Adipocyte (in vitro differentiated cells): ENCODE measurements at places on chromosomes 2 and 18.

DNA sequence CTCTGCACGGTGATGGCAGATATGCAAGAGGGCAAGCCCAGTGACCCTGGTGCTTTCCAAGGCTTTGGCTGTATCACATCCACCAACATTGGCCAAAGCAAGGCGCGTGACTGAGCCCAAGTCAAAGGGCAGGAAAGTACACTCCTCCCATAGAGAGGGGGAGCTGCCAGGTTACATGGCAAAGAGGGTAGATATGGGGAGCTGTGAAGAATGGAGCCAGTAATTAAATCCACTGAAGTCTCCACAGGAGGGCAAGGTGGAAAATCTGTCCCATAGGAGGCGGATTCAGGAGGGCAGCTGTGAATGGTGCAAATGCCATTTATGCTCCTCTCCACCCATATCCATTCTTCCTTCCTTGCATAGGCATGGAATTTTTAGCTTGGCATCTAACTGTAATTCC is 44.6 kb upstream of the THOC1 start:
- DNase-seq = no peak

GRCh38 chr2:9779596-9780264 is 63.5 kb upstream of the TAF1B start:
- DNase-seq = no peak

DNA sequence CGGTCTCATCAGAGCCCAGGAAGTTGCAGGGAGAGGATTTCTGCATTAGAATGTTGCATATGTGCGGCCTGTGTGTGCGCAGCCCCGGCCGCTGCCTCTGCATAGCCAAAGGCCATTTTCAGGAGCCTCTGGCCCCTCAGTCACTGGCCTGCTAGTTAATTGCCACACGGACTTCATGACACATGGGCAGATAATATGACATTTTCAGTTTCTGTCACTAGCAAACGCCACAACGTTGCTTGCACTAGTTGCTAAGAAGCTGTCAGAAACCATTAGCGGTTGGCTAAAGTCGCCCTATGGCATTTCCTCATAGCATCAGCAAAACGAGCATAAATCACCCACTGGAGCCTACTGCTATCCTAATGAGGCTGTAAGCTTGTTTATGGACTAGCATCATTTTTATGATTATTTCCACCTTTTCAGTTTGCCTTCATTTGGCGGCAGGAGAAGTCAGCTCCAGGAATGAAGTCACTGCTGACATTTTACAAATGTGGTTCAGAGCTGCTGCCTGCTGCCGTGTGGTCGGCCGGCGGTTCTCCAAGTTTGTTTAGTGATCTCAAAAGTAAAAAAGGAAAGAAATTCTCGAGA is 73.7 kb downstream of the MEIS1 start:
- DNase-seq = peak; percentile 27

GRCh38 chr2:124879640-124880039 is 854.6 kb downstream of the CNTNAP5 start:
- no peak for DNase-seq

- DNase-seq = no peak
Measured at GRCh38 chr18:79682894-79683625, 3.5 kb downstream of the CTDP1 start.

DNA sequence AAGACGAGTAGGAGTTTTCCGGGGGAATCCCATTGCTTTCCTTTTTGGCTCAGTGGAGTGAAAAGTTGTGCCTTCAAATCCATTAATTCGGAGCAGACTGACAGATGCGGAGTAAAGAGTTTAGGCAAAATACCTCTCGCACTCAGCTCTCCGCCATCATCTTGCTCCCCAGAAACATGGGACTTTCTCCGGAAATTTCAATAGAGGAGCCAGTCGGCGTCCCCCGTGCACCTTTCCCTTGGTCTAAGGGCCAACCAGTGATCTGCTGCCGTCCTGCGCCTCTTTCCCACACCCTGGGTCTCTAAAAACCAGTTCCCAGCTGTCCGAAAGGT is 318 bp downstream of the TYW5 start:
- DNase-seq = peak; percentile 55

GRCh38 chr2:133334923-133335322 is 233.3 kb downstream of the NCKAP5 start:
- no peak for DNase-seq

DNA sequence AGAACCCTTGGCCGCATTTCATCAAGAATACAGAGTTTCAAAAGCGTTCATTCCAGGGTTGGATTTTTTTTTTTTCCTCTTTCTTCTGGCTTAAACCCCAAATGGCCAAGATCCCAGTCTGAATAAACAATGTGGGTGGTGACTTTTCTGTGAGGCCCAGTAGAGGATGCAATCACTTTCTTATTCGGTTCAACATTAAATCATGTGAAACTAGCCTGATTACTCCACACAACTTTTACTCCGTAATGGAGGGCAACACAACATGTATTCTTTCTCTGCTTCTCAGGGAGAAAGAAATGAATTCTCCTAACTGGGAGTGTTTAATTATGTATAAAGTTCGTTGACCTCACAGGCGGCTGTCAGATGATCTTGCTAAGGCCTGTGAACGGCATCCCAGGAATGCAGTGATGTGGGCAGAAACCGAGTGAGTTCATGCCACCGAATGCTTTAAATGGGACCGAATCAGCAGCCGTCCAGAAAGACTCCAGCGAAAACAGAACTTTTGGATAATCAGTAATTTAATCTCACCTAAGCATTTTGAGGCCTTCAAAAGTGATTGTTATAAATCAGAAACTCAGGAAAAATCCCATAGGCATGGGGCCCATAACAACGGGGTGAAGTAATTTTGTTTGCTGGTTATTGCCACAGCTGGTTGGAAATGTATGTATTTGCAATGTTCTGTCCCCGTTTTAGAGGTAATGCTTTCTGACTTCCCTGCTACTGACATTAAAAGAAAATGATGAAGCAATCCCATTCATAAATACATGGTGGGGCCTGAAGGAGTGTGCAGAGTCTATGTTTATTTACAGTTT is 81.5 kb downstream of the BCL2 start:
- peak; percentile 92 for DNase-seq

DNA sequence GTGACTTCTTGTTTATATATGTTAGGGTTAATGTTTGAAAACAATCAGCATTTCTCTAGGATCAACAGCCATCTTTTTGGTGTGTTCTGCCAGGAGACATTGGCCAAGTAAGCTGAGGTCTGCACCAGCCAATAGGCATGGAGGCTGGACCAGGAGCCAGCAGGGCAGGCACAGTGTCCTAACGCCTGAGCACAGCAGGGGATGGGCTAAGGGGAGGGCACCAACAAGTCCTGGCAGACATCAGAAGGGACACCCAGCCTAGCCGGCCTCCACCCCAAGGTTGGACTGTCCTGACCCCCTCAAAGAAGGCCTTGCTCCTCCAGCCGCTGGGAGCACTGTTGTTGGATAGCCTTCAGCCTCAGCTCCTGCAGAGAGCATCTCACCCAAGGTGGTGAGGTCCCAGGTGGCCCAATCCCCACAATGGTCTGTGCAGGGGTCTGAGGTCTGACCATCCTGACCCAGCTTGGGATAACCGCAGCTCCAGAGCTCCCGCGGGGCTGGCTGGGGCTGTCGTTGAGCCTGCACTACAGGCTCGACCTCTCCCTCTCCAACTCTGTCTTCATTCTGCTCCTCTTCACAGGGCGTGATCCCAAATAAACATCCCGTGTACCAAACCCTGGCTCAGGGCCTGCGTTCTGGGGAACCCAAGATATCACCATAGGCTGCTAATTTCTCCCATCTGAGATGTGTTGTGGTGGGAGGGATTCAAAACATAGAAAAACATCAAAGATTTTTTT is 8.1 kb downstream of the TEX44 start:
- no peak for DNase-seq

DNA sequence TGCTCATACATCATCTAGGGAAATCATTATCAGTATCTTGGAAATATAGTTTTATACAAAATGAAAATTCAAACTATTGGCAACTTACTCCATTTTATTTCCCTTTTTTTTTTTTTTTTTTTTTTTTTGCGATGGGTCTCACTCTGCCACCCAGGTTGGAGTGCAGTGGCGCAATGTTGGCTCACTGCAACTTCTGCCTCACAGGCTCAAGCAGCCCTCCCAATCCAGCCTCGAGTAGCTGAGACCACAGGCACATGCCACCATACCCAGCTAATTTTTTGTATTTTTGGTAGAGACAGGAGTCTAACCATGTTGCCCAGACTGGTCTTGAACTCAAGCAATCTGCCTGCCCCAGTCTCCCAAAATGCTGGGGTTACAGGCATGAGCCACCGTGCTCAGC is 29.0 kb downstream of the OLA1 start:
- no peak for DNase-seq

DNA sequence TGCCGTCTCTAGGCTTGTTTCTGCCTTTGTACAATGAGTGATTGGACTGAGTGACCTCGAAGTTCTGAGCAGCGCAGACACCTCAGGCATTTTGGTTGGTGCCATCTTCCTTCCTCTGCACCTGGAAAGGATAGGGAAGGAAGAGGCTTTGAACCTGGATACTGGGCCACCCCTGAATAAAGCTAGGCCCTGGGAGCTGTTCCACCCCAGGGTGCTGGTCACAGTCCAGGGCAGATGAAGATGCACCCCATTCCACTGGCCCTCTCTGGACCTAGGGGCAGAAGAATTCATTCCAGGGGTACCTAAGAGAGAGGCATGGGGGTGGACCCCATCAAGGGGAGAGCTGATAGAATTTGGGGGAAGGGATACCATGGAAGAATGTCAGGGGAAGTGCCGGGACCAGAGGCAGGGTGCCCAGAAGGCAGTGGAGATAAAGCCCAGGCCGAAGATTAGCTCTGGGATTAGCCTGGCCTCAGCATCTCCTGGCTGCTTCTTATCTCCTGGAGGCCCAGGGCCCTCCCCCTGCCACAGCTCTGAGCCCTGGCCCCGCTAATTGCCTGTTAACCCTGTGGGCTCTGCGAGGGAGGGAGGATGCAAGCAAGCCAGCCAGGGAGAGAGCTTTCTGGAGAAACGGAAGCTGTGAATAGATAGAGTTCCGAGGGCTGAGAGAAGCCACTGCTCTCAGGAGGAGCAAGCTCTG is 11.4 kb downstream of the ASIC4 start:
- DNase-seq = no peak
